ENCODE measurements at places on chromosomes 7 and 10.

GRCh38 chr7:99422625-99423024, 13.9 kb downstream of the BUD31 start:
- DNase-seq, result no peak

GRCh38 chr7:115094163-115094562, 172.3 kb downstream of the MDFIC start:
- DNase-seq, result no peak

DNA sequence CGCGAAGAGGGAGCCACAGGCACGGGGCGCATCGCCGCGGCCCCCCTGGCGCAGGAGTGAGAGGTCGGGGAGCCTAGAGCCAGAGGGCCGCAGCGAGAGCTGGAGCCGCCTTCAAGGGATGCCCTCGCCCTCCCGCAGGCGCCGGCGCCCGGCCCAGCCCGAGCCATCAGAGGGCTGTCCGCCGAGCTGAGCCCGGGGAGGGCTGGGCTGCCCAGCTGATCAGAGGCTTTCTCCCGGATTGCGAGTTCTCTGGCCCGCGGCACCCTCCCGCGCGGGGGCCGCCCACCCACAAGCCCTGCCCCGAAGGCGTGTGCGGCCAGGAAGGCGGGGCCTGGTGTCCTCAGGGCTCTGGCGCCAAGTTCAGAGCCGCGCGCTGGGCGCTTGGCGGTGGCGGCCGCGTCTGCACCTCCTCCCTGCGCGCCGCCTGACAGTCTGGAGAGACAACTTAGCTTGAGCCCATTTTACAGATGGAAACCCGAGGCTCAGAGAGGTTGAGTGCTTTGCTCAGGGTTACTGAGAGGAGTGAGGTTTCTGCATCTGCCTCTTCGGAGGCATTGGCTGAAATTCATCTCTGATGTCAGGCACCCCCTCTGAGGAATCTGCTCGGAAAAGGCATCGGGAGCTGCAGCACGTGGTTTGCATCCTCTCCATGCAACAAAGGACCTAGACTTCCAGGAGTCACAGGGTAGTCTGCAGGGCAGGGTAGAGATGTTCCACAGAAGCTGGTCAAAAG, 3.8 kb upstream of the ANTXRL start:
- peak; percentile 91 for DNase-seq

DNA sequence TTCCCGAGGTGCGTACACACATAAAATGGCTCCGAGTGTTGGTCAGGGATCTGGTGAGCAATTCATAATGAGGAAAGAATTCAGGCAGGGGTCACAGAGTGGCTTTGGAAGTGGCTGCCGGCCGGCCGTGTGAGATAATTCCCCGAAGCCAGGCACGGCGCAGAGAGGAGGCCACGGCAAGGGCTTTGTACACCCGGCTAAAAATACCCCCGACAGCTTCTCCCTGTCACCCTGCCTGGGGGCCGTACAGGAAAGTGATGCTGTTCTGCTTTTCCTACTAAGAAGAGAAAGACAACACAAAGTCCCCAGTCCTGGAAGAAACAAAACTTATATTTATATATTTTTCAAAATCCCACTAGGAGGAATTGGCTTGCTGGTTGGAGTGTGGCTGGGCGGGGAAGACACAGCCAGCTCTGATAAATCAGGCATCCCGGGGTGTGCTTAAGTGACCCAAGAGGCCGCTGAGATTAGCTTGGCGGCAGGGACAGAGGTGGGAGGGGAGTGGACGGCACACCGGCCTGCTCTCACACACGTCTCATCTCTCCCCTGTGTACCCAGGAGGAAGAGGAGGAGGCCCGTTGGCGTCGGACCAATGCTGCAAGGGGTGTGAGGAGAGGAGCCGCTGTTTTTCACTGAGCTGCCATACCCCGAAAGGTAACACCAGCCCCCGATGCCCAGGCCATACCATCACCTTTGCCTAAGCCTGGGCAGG, 70.5 kb downstream of the ZMIZ1 start:
- no peak for DNase-seq

GRCh38 chr10:120051671-120052070, 159.1 kb downstream of the SEC23IP start:
- no peak for DNase-seq

- DNase-seq, result peak; percentile 68
Measured at GRCh38 chr7:8217200-8218068, 44.5 kb downstream of the ICA1 start.

- peak; percentile 72 for DNase-seq
Measured at GRCh38 chr7:75762350-75762917, 9.6 kb downstream of the CCL26 start.

DNA sequence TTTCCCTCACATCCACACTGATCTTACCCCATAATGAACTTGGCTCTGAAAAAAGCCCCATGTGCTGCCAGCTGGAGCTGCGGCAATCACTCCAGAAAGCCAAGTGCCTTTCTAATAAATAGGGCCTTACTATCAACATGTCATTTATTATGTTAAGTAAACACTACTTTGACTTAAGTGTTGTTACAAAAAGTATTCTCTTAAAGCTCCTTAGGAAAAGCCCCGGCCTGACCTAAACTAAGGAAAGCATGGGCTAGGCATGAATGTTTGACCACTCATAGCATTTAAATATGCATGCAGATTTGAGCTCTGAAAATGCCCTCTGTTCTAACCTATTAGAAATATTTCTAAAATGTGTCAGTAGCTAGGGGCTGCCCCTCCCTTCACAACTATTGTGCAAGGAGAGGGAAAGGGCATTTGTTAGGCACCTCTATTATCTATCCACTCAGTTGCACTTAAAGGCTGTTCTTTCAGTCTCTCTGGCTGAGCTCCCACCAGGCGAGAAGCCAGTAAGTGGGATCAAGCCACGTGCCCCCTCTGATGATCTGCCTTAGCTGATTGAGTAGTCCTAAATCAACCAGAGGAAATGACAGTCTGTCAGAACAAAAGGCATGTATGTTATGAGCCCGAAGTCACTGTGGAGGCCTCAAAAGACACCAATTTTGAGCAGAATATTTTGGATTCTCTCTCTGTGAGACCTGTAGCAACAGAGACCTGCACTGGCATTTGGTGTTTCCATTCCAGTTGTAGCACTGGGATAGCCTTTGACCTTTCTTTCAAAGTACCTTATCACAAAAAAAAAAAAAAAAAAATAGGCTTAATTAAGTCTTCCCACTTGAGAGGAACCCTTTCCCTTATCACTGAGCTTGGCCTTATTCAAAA, 77.1 kb downstream of the ITGB8 start:
- no peak for DNase-seq

DNA sequence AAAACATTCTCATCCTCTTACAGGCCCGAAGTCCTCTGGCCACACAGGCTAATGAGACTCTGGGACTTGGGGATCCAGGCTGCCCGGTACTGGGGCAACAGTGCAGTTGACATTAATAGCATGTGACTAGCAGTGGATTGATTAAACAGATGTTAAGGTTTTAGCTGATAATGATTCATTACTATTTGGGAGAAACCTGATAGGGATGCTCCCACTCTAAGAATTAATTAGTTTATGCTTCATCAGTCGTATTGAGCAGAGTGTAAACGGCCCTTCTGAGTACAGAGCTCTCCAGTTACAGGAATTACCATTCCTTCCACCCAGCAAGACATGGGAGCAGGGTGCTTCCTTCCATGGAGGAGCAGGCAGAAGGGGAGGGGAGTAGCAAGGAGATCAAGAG, 82.7 kb downstream of the RPS24 start:
- no peak for DNase-seq

GRCh38 chr10:20963056-20963455, 65.9 kb upstream of the NEBL start:
- no peak for DNase-seq

- no peak for DNase-seq
Measured at GRCh38 chr7:6157685-6158423, 114.6 kb downstream of the CYTH3 start.

DNA sequence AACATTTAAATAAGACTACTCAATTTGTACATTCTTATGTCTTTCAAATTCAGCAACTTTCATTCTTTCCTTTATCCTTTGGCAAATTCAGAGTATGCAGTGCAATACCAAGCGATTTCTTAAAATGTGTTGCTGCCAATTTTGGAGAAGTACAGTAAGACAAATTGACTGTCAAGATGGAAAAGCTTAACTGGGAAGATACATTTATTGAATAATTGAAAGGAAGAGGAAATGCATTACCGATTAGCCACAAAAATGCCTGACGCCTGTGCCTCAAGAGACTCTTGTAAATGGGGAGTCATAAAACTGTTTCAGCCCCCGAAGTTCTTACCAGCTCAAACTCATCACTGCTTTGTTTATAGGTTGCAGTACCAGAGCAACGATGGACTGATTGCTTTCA, 373.3 kb upstream of the GALNT17 start:
- no peak for DNase-seq

DNA sequence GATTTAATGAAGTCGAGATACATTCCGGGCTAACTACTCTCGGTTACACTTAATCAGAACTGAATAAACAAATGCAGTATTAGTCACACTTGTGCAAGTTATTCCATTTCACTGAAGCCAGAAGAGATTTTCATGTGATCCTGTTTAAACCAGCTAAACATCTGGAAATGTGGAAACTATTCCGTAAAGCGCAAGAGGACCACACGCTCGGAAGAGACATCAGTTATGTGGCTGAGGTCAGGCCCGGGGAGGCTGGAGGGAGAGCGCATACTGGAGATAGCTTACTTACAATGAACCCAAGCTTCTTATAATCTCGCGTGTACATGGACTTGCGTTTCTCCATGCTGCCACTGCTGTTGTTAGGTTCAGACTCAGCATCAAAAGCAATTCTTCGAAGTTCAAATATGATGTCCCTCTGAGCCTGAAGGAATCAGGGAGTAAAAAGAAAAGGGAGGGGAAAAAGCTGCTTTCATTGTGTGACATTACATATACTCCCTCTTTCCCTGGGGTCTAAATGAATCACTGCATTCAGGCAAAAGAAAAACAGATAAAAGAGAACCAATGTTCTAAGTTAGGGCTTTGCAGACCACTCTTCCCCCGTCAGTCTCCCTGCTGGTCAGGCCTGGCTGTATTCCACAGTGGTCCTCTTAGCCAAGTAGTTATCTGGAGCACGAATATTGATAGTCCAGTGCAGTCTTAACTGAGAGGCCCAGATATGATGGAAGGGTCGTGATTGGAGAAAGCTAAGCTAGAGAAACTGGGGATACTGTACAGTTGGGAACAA, 237.4 kb downstream of the ELMO1 start:
- DNase-seq, result peak; percentile 73

DNA sequence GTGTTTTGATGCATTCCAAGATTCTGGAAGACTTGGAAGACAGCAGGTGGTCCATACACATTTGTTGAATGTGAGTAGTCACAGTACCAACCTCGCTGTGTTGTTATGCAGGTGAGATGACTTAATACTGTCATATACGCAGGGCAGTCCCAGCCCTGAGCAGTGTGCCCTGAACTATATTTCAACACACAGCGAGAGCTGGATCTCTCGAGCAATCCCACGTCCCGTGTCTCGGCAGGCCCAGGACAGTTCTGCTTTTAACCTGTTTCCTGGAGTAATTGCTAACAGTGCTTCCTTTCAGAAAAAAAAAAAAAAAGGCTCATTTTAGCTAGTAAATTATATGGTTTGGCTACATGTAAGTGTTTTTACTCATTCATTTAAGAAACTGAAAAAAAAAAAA, 179.7 kb downstream of the PRKCQ start:
- DNase-seq, result no peak

GRCh38 chr7:47149208-47149839, 432.6 kb downstream of the TNS3 start:
- no peak for DNase-seq

DNA sequence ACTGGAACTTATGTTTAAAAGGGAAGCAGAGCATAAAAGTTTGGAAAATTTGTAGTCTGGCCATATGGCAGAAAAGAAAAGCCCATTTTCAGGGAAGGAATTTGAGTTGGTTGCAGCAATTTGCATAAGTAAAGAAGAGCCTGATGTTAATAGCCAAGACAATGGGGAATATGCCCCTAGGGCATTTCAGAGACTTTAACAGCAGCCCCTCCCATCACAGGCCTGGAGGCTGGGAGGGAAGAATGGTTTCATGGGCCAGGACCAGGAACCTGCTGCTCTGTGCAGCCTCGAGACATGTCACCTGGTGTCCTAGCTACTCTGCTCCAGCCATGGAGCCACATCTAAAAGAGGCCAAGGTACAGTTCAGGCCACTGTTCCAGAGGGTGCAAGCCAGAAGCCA, 35.3 kb downstream of the HTR7 start:
- no peak for DNase-seq

DNA sequence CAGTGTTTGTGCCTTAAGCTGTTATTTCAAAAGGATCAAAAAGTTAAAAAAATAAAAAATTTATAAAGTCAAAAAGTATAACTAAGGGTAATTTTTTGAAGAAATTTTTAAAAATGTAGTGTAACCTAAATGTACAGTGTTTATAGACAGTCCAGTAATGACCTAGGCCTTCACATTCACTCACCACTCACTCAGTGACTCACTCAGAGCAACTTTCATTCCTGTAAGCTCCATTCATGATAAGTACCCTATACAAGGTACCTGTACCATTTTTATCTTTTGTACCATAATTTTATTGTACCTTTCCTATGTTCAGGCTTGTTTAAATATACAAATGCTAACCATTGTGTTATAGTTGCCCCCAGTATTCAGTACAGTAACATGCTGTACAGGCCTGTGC, 21.5 kb downstream of the DNAJC9 start:
- no peak for DNase-seq

GRCh38 chr10:132118366-132118765, 52.6 kb downstream of the JAKMIP3 start:
- DNase-seq, result no peak

DNA sequence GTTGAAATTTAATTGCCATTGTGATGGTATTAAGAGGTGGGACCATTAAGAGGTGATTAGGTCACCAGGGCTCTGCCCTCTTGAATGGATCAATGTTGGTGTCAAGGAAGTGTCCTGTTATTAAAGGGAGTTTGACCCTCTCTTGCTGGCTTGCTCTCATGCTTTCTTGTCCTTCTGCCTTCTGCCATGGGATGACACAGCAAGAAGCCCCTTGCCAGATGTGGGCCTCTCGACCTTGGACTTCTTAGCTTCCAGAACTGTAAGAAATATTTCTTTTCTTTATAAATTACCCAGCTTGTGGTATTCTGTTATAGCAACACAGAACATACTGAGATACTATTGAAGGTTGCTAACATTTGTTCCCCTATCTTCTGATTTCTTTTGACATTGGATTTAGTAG, 157.0 kb downstream of the MDFIC start:
- DNase-seq, result no peak

- no peak for DNase-seq
Measured at GRCh38 chr7:121049028-121049791, 60.7 kb downstream of the CPED1 start.

Measured in globus pallidus (tissue), 1 donor.